Activated naive CD8-positive, alpha-beta T cell treated with anti-CD3 and anti-CD28 coated beads for 36 hours (primary cell): ENCODE measurements at places on chromosomes 4 and X. TPM values are rescaled to one million over a fixed set of nuclear protein-coding genes. Genes with fewer than 3 reads are reported as not detected.

DNA sequence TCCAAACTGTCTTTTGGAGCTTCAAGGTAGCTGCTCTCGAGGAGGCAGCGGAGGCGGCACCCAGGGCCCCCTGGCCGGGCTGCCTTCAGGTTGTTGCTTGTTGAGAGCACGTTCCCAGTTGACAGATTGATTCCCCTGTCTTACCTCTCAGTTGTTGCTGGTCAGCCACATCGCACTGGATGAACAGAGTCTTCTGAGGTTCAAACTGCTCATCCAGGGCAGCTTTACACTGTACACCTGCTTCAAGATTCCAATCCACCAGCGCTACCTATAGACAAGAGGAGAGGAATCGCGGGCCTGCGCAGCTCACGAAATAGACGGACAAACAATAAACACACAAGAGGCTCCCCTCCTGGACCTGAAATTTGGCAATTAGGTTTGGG is 497 bp downstream of the HPGD start:
- H3K4me1 ChIP-seq, result peaks cover 18% of the 10 kb centered on the region
- DNase-seq, result peak; percentile 20
- peak overlapping the region; percentile 86 for H3K4me3 ChIP-seq
- H3K27ac ChIP-seq, result peak overlapping the region; percentile 74
- H3K27me3 ChIP-seq, result peaks cover 28% of the 10 kb centered on the region

DNA sequence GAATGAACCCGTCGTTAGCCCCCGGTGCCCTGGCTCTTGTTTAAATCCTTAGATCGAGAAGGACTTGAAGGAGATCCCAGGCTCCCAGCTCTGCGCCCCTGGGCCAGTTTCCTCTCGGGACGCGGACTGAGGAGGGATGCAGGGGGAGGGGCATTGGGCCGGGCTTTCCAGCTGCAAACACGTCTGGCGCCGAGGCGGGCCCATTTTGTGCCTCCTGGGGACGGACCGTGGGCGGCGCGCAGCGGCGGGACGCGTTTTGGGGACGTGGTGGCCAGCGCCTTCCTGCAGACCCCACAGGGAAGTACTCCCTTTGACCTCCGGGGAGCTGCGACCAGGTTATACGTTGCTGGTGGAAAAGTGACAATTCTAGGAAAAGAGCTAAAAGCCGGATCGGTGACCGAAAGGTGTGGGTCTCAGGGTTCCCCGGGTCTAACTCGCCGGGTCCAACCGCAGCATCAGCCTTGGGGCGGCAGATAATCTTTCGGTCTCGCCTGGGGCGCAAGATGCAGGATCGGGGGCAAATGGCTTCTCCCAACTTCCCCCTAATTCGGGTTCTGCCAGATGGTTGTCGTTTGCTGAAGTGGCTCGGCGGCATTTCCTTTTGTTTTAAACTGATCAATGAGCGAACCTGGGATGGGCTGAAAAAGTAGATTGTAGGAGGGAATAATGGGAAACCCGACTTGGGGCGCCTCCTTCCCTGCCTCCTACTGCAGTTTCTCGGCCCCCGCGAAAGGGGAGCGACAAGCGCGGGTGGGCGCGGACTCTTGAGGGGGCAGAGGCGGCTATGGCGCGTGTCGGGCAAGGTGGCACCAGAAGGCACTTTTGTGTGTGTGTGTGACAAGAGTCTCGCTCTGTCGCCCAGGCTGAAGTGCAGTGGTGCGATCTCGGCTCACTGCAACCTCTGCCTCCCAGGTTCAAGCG is 2.9 kb downstream of the PDGFRA start:
- DNase-seq, result no peak
- H3K4me3 ChIP-seq, result peak overlapping the region; percentile 10
- peaks cover 28% of the 10 kb centered on the region for H3K4me1 ChIP-seq
- H3K36me3 ChIP-seq, result peaks cover under 1% of the 10 kb centered on the region
- H3K27ac ChIP-seq, result no peak overlapping the region

- H3K4me3 ChIP-seq, result no peak overlapping the region
- no peaks in the 10 kb centered on the region for H3K27me3 ChIP-seq
- no peak for DNase-seq
- no peaks in the 10 kb centered on the region for H3K4me1 ChIP-seq
- H3K36me3 ChIP-seq, result no peaks in the 10 kb centered on the region
Measured at GRCh38 chr4:84263415-84263814, 235.7 kb downstream of the NKX6-1 start.

Gene TMEM35A
- total RNA-seq, result not detected

Gene MECP2
- total RNA-seq, result 50.9 TPM

DNA sequence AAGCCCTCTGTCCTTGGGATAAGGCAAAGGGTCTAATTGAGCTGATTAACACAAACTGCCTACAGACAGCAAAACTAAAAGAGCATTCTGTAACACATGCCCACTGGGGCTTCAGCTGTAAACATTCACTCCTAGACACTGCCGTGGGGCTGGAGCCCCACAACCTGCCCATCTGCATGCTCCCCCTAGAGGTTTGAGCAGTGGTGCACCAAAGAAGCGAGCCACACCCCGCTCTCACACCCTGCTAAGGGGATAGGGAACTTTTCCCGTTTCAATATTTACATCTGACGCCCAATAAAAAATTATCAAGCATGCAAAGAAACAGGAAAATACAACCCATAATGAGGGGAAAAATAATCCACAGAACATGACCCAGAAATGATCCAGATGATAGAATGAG is 46.9 kb upstream of the HSD17B10 start:
- H3K27ac ChIP-seq, result no peak overlapping the region
- peaks cover 6% of the 10 kb centered on the region for H3K27me3 ChIP-seq
- no peaks in the 10 kb centered on the region for H3K4me1 ChIP-seq
- peak; percentile 5 for DNase-seq
- no peaks in the 10 kb centered on the region for H3K36me3 ChIP-seq

DNA sequence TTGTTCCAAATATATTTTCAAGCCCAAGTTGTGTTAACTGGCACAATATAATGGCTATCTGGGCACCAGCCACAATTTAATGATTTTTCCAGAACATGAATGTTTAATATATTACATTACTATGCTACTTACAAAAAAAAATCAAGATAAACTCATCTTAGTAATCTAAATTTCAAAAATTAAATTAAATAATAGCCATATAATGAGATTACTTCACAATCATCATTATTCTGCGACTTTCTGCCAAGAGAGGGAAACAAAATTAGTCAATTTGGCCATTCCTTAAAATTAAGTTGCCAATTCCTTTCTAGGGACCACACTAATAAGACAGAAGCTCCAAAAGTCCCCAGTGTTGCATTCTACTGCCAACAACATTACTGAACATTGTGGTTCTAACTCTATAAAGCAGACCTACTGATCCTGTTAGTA is 7.5 kb downstream of the NEK1 start:
- no peak for DNase-seq
- no peak overlapping the region for H3K4me3 ChIP-seq
- peaks cover 10% of the 10 kb centered on the region for H3K36me3 ChIP-seq
- H3K27ac ChIP-seq, result no peak overlapping the region
- H3K4me1 ChIP-seq, result peaks cover 24% of the 10 kb centered on the region

DNA sequence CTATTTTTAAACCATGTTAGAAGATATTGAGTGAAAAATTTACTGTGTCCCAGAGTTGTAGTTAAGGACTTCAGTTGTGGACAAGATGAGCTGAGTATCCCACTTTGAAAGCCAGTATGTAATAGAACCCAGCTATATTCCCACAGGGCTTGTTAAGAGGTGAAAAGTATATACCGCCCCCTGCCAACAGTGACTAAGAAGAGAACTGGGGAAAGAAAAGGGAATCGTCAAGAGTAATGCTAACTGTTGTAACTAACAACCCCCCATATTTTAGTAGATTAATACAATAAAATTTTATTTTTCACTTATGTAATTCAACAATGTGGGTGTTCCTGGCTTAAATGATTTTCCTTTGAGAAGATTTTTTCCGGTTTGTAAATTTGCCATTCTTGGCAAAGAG is 250.4 kb upstream of the GIMD1 start:
- H3K4me1 ChIP-seq, result no peaks in the 10 kb centered on the region
- no peak overlapping the region for H3K27ac ChIP-seq
- H3K4me3 ChIP-seq, result no peak overlapping the region
- no peaks in the 10 kb centered on the region for H3K36me3 ChIP-seq

Gene ETNPPL
- not detected for total RNA-seq

Gene FNIP2
- total RNA-seq, result 10.9 TPM

- peaks cover 23% of the 10 kb centered on the region for H3K36me3 ChIP-seq
- DNase-seq, result no peak
- peak overlapping the region; percentile 54 for H3K27ac ChIP-seq
- H3K4me1 ChIP-seq, result no peaks in the 10 kb centered on the region
Measured at GRCh38 chr4:87445964-87446363, 23.6 kb downstream of the NUDT9 start.

Gene TMPRSS11D
- not detected for total RNA-seq

Gene RBMX2
- 28.4 TPM for total RNA-seq

DNA sequence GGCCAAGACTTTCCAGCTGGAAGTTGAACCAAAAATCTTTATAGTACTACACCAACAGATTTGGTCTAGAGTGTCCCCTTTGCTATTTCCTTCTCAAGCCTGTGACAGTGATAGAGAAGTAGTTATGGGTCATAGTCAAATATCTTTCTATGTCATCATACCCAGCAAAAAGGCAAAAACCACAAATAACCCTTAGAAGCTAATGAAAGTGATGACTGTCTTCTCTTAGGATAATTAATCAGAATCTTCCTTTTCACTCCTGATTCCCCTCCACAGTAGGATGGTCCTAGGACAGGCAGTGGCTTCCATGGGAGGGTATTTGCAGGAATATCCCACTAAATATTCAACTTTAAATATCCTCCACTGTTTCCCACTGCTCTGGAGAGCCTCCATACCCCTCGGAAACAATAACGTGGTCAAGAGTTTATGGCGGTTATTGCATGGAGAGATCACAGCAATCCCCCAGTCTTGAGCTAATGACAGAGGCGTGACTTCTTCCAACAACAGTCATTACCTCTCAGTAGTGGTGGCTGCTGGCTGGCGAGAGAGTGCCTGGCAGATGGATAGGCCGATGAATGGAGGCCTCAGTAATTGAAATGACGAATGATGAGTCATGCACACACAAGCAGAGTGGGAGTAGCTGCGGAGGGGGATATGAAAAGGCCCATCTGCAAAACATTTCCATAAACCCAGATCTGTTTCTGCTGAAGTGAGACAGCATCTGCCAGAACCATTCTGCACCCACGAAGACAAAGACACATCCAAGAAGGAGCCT is 154.9 kb downstream of the STK32B start:
- no peak overlapping the region for H3K4me3 ChIP-seq
- peaks cover 6% of the 10 kb centered on the region for H3K27me3 ChIP-seq
- no peaks in the 10 kb centered on the region for H3K36me3 ChIP-seq
- H3K4me1 ChIP-seq, result no peaks in the 10 kb centered on the region
